ENCODE measurements at places on chromosomes 2 and 18.
A peak's percentile ranks its signal among the peaks of the same experiment; 100 is the strongest.

GRCh38 chr18:57533868-57534510 is 52.5 kb downstream of the FECH start:
- no peak for DNase-seq

- no peak for DNase-seq
Measured at GRCh38 chr2:170047331-170048065, 130.4 kb upstream of the MYO3B start.

DNA sequence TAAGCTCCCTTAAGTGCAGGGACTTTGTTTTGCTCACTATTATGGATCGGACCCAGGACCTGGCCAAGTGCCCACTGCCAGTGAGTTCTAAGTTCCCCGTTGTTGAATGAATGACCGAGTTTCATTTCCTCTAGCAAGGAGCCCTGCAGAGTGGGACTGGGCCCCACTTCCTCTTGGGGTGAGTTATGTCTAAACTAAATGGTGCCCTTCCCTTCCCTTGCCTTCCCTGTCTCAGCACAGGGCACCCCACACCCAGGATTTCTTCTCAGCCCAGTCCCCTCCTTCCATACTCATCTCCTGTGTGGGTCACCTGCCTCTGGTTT is 195.3 kb upstream of the HS6ST1 start:
- no peak for DNase-seq

DNA sequence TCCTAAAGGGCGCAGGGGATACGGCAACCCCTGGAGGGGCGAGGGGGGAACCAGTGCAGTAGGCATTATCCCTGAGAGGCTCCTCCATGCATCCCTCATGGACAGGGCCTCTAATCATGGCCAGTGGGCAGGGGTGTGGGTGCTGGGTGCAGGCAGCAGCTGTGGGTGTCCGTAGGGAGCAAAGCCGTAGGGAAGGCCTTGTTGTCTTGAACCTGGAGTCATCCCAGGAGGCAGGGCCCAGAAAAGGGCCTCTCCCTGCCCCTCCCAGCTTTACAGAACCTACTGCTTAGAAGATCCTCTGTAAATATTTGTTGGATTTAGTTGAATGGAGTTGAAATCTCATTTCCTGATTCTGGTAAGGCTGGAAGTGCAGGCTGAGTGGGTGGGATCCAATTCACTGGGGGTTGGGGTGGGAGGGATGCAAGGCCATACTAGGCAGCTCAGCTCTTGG is 207.0 kb upstream of the HAAO start:
- no peak for DNase-seq

GRCh38 chr2:151637271-151637781 is 97.0 kb downstream of the NEB start:
- DNase-seq = no peak

DNA sequence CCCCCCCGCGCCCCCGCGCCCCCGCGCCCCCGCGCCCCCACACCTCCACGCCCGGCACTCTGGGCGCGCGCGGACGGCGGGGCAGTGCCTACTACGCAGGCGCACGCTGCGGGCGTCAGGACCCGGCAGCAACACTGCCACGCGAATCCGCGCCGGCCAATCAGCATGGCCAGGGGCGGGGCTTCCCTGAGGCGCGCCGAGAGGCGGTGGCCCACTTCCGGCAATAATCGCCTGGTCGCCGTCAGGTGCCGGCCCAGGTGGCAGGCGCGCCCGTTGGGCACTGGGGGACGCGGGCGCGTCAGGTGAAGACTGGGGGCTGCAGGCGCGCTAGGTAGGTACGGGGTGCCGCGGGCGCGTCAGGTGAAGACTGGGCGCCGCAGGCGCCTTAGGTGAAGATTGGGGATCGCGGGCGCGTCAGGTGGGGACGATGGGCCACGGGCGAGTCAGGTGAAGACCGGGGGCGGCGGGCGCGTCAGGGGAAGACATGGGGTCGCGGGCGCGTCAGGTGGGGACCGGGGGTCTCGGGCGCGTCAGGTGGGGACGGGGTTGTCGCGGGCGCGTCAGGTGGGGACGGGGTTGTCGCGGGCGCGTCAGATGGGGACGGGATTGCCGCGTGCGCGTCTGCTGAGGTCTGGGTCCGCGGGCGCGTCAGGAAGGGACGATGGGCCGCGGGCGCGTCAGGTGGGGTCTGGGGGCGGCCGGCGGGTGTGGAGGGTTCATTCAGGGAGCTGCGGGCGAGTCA is 219.1 kb downstream of the RTP5 start:
- peak; percentile 68 for DNase-seq

DNA sequence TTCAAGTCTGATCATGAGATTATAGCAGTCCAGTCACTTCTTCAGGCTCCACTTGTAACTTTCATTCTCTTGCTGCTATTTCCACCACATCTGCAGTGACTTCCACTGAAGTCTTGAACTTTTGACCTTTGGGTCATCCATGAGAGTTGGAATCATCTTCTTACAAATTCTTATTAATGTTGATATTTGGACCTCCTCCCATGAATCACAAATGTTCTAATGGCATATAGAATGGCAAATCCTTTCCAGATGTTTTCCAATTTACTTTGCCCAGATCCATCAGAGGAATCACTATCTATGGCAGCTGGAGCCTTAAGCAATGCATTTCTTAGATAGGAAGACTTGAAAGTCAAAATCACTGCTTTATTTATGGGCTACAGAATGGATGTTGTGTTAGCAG is 159.4 kb downstream of the LTBP1 start:
- DNase-seq = no peak

- DNase-seq = no peak
Measured at GRCh38 chr2:78908973-78909372, 116.5 kb upstream of the REG3G start.

- DNase-seq = no peak
Measured at GRCh38 chr2:96954011-96954846, 32.2 kb downstream of the FAM178B start.

GRCh38 chr2:36541891-36542595 is 55.9 kb downstream of the FEZ2 start:
- DNase-seq = no peak

GRCh38 chr2:207956771-207957170 is 68.6 kb downstream of the PLEKHM3 start:
- DNase-seq = no peak

DNA sequence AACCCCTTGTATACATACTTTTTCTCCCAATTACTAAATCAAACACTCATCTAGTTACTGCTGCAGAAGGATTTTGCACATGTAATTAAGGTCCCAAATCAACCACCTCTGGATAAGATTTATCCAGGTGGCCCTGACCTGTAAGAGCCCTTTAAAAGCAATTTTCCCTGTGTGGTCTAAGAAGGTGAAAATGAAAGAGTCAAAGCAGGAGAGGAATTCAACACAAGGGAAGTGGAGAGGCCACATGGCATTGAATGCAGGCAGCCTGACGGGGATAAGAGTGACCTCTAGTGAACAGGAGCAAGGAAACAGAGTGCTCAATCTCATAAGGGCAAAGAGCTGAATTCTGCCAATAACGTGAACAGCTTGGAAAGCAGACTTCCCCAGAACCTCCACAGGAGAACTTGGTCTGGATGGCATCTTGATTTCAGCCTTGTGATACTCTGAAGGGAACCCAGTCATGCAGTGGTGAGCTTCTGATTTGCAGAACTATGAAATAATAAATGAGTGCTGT is 27.2 kb downstream of the PPP3R1 start:
- no peak for DNase-seq

DNA sequence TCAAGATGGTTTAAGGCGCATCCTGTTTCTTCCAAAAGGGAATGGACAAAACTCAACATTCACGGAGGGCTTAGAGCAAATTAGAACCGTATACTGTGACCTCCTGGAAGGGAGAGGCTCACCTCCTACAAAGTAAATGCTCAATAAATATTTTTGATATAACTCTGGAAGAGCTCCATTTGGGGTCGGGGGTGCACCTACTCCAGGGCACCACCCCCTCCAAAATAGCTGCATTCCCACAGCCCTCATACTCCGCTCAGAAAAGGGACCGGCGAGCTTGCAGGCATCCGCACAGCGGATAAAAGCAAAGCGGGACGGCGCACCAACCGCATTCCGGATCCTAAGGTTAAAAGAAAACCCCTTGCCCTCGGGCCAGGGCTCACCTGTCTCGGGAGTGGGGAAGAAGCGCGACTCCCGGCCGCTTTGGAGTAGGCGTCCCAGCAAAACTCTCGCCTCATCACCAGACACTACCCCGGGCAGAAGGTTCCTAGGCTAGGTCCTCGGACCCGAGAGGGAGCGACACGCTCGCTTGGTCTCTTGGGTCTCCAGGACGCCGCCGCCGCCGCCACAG is 378 bp downstream of the WDPCP start:
- DNase-seq = no peak

GRCh38 chr18:50358844-50359243 is 16.0 kb upstream of the SKA1 start:
- DNase-seq = no peak

- no peak for DNase-seq
Measured at GRCh38 chr18:23494992-23495391, 8.3 kb upstream of the RMC1 start.

GRCh38 chr18:68083131-68083530 is 566.6 kb upstream of the DSEL start:
- no peak for DNase-seq

- no peak for DNase-seq
Measured at GRCh38 chr2:241254904-241255351, 60.5 kb downstream of the HDLBP start.

DNA sequence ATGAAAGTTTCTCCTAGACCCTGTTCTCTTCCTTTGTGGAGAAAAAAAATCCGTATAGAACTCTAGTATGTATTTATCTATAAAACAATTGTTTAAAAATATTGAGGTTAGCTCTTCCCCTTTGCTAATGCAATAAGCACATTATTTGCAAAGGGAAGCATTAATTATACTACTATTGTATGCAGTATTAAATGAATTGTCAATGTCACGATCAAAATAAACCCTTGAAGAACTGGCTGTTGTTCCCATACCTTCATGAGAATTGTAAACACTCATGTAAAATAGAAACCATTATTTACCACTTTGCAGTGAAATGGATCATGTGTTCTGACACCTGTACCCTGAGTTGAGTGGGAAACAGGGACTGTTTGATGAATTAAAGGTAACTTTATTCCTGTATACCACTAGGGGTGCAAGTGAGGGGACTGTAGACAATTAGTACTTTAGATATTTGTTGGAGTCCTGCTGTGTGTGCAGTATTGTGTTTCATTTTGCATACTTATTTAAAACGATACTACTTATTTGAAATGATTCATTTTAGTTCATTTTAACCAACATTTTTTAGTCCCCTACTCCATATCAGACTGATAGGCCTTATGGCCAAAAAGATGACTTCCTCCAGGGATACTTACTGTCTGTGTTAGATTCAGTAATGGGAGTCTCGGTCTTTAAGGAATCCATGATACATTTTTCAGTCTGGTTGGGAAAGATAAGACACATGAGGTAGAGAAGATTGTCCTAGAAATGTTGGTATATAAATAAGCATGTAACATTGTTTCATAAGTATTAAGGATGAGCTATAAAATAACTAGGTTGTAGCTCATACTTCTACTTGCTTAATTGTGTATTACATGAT is 7.9 kb downstream of the PKP4 start:
- DNase-seq = no peak

GRCh38 chr2:176491172-176491904 is 222.1 kb downstream of the MTX2 start:
- peak; percentile 61 for DNase-seq

- DNase-seq = no peak
Measured at GRCh38 chr18:61694236-61694635, 198.6 kb downstream of the RNF152 start.

Data from NCI-H2171 (cell line).